Suprapubic skin (tissue), 4 donors: ENCODE measurements at places on chromosomes 16 and 17. TPM values are rescaled to one million over a fixed set of nuclear protein-coding genes. Genes with fewer than 3 reads are reported as not detected.

Gene CFAP97D1
- total RNA-seq, result not detected

Gene RBFOX1
- total RNA-seq, result not detected

Gene NPB
- not detected for total RNA-seq

Gene CCDC102A
- total RNA-seq, result 8.4 TPM

Gene TNRC6A
- total RNA-seq, result 50.0 TPM

Gene PABPN1L
- total RNA-seq, result not detected

Gene CYTH1
- total RNA-seq, result 70.5 TPM

Gene GPR139
- total RNA-seq, result not detected

Gene KAT7
- total RNA-seq, result 71.4 TPM

Gene PLD6
- 4.4 TPM for total RNA-seq

Gene KRTAP2-1
- total RNA-seq, result 37.2 TPM

Gene HP
- total RNA-seq, result 170 TPM

GRCh38 chr16:56607109-56607618 is 1.2 kb upstream of the MT2A start:
- peak overlapping the region; percentile 96 for H3K27ac ChIP-seq
- peaks cover 67% of the 10 kb centered on the region for H3K4me1 ChIP-seq
- H3K27me3 ChIP-seq, result no peaks in the 10 kb centered on the region
- H3K36me3 ChIP-seq, result no peaks in the 10 kb centered on the region
- DNase-seq, result peak; percentile 96

DNA sequence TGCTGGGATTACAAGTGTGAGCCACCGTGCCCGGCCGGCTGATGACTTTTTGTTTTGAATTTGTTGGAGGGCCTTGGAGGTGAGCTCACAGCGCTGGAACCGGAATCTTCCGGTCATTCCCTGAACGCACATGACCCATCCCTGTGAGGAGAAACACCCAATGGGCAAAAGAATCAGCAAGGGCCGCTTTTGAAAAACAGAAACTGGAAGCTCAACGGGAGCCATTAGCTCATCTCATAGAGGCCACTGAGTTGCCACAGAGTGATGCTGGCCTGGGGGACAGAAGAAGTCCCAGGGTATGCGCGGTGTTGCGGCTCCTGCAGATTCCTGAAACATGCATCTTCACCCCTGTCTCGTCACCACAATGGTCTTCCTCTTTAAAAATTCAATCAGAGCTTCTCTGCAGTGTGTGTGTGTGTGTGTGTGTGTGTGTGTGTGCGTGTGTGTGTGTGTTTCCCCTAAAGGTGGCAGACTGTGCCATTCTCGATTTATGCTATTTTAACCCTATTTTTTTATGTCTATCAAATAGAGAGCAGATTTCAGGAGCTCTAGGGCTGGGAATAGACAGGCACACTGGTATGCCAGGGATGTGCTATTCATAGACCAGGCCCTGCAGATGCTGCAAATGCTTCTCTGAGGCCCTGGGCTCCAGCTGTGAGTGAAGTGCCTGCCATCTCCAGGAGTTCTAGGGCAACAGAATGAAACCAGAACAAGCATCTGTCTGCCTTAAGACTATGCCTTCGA is 68.3 kb downstream of the MARCHF10 start:
- no peaks in the 10 kb centered on the region for H3K27me3 ChIP-seq
- H3K27ac ChIP-seq, result no peak overlapping the region
- H3K36me3 ChIP-seq, result no peaks in the 10 kb centered on the region
- no peak for DNase-seq

GRCh38 chr16:11162586-11163268 is 93.3 kb downstream of the SOCS1 start:
- no peaks in the 10 kb centered on the region for H3K4me1 ChIP-seq
- no peak overlapping the region for H3K27ac ChIP-seq
- no peak overlapping the region for H3K4me3 ChIP-seq
- H3K27me3 ChIP-seq, result no peaks in the 10 kb centered on the region
- DNase-seq, result no peak

GRCh38 chr16:46822270-46822669 is 8.7 kb downstream of the C16orf87 start:
- no peaks in the 10 kb centered on the region for H3K27me3 ChIP-seq
- DNase-seq, result no peak
- no peaks in the 10 kb centered on the region for H3K4me1 ChIP-seq

DNA sequence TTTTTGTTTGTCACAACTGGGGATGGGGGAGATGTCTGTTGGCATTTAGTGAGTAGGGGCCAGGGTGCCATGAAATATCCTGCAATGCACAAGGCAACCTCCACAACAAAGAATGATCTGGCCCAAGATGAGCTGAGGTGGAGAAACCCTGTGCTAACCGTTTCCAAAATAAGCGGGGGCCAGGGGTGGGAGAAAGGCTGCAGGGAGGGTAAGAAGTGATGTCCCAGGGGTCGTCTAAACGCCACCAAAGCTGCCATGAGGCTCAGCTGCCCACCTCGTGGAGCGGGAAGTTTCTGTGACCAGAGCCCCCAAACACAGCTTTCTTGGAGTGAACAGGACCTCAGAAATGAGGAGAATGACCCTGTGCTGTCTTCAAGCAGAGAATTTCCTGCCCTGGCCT is 76.5 kb upstream of the CDH5 start:
- H3K4me1 ChIP-seq, result no peaks in the 10 kb centered on the region
- peaks cover 3% of the 10 kb centered on the region for H3K27me3 ChIP-seq
- peak; percentile 45 for DNase-seq
- H3K36me3 ChIP-seq, result no peaks in the 10 kb centered on the region

- no peak for DNase-seq
- H3K4me1 ChIP-seq, result no peaks in the 10 kb centered on the region
- no peaks in the 10 kb centered on the region for H3K27me3 ChIP-seq
- no peak overlapping the region for H3K4me3 ChIP-seq
- H3K36me3 ChIP-seq, result no peaks in the 10 kb centered on the region
These were observed 30.3 kb upstream of the TOX3 start for GRCh38 chr16:52577130-52577706.

DNA sequence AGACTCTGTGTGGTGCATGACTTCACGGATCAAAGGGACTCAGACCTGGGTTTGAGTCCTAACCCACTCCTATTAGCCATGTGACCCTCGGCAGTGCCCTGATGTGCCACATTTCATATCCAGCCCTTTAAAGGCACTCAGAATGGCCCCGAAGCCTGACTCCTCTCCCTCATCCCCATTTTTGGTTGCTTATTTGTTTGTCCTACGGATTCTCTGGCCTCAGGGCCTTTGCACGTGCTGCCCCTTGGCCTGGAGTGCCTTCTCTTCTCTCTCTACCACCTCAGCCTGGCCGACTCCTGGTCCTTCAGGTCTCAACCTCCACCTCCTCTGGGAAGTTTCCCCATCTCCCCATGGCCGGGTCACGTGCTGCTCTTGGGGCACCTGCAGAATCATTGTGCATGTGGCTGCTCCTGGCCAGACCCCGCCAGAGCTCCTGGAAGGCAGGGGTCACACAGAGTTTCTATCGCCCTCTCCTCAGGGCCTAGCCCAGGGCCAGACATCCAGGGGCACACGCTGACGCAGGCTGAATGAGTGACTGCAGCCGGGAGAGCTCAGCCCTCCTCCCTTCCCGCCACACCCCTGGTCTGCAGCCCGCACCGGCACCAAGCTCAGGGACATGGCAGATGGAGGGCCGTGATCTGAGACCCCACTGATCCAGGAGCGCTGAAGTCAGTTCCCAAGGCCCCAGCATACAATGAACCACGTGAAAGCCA is 22.0 kb upstream of the CIBAR2 start:
- H3K27me3 ChIP-seq, result no peaks in the 10 kb centered on the region
- no peak for DNase-seq
- no peak overlapping the region for H3K4me3 ChIP-seq
- H3K27ac ChIP-seq, result peak overlapping the region; percentile 11

DNA sequence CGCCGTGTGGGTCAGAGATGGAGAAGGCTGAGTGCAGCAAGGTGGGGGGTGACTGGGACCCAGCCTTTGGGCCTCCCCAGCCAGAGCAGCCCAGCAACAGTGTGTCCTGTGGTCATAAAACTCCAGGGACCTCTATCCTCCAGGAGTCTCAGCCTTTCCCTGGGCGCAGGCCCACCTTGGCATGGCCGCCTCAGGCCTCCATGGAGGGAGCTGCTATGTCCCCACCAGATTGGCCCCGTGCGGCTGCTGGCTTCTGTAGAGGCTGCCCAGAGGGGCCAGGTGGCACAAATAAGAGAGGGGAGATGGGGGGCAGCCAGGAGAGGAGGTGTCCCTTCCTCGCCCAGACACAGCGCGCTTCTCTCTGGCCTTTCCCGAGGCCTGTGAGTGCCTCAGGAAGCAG is 2.6 kb upstream of the SYNGR3 start:
- H3K4me3 ChIP-seq, result no peak overlapping the region
- peaks cover 62% of the 10 kb centered on the region for H3K4me1 ChIP-seq
- H3K27me3 ChIP-seq, result peaks cover 28% of the 10 kb centered on the region
- H3K27ac ChIP-seq, result no peak overlapping the region
- peaks cover 12% of the 10 kb centered on the region for H3K36me3 ChIP-seq

- H3K27me3 ChIP-seq, result peaks cover 70% of the 10 kb centered on the region
- H3K27ac ChIP-seq, result no peak overlapping the region
- no peak overlapping the region for H3K4me3 ChIP-seq
These were observed 15.1 kb downstream of the SOX8 start for GRCh38 chr16:996681-997080.

DNA sequence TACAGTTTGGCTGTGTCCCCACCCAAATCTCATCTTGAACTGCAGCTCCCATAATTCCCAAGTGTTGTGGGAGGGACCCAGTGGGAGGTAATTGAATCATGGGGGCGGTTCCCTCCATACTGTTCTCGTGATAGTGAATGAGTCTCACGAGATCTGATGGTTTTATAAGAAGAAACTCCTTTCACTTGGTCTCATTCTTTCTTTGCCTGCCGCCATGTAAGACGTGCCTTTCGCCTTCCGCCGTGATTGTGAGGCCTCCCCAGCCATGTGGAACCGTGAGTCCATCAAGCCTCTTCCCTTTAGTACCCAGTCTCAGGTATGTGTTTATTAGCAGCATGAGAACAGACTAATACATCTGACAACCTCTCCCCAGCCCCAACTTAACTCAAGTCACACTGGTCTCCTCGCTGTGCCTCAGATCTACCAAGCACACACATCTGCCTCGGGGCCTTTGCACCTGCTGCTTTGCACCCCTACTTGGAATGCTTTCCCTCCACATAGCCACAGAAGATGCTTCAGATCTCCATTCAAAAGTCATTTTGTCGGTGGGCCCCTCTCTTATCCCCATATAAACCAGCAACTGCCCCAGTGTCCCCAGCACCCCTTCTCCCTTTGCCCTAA is 74.4 kb downstream of the RPH3AL start:
- H3K27ac ChIP-seq, result no peak overlapping the region
- H3K36me3 ChIP-seq, result no peaks in the 10 kb centered on the region
- peaks cover 5% of the 10 kb centered on the region for H3K4me1 ChIP-seq
- no peaks in the 10 kb centered on the region for H3K27me3 ChIP-seq
- no peak for DNase-seq

- H3K27ac ChIP-seq, result no peak overlapping the region
- no peak overlapping the region for H3K4me3 ChIP-seq
- no peaks in the 10 kb centered on the region for H3K4me1 ChIP-seq
- no peaks in the 10 kb centered on the region for H3K27me3 ChIP-seq
- DNase-seq, result no peak
These were observed 49.7 kb downstream of the AHSP start for GRCh38 chr16:31577411-31577810.

DNA sequence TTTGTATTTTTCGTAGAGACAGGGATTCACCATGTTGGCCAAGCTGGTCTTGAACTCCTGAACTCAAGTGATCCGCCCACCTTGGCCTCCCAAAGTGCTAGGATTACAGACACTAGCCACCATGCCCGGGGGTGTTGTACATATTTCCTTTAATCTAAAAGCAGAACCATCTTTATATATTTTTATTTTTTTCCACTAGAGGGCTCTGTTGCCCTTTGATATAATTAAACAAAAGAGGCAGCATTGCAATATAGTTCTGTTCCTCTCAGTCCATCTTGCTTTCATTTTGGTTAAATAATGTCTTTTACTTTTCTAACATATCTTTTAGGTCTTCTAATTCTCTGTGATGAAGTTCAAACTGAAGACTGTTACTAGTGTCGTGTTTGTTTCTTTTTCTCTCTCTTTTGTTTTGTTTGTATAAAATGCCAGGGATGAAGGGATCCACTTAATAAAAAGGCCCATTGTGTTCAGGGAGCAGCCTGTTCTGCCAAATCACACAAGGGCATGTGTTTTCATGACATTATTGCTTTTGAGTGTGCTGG is 23.4 kb downstream of the WWOX start:
- H3K36me3 ChIP-seq, result peaks cover 19% of the 10 kb centered on the region
- H3K4me3 ChIP-seq, result no peak overlapping the region
- DNase-seq, result no peak
- no peaks in the 10 kb centered on the region for H3K27me3 ChIP-seq
- H3K4me1 ChIP-seq, result peaks cover 21% of the 10 kb centered on the region

DNA sequence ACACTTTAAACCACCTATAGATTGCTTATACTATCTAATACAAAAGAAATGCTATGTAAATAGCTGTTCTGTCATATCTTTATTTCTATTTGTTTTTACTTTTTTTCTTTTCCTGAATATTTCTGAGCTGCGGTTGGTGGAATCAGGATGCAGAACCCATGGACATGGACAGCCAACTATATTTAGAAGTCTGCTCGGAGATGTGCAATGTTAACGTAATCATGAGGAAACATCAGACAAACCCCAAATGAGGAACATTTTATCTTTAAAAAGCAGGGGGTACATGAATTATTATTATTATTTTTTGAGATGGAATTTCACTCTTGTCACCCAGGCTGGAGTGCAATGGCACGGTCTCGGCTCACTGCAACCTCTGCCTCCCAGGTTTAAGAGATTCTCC is 31.4 kb upstream of the GHDC start:
- H3K4me1 ChIP-seq, result peaks cover 12% of the 10 kb centered on the region
- H3K4me3 ChIP-seq, result no peak overlapping the region
- no peak overlapping the region for H3K27ac ChIP-seq
- no peaks in the 10 kb centered on the region for H3K27me3 ChIP-seq

- peak overlapping the region; percentile 97 for H3K27ac ChIP-seq
- peak overlapping the region; percentile 75 for H3K4me3 ChIP-seq
- no peaks in the 10 kb centered on the region for H3K27me3 ChIP-seq
These were observed 1.1 kb upstream of the FASN start for GRCh38 chr17:82098939-82099763.

GRCh38 chr17:72193391-72194106 is 72.7 kb downstream of the SOX9 start:
- no peaks in the 10 kb centered on the region for H3K36me3 ChIP-seq
- H3K4me1 ChIP-seq, result no peaks in the 10 kb centered on the region
- DNase-seq, result no peak
- no peaks in the 10 kb centered on the region for H3K27me3 ChIP-seq
- no peak overlapping the region for H3K4me3 ChIP-seq

DNA sequence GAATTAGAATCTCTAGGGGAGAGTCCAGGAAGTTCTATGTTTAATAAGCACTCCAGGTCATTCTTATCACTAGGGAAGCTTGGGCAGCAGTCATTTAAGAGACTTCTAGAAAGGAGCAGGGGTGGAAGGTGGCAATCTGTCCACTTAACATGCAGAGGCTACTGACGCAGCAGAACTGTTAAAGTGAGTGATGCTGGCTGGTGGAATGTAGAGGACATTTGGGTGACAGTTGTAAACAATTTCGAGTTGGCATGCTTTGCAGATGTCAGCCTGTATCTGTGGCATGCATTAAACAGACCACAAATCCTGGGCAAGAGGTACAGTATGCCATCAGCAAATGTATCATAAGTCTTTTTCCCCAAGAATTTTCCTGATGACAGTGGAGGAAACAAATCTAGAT is 40.5 kb upstream of the HS3ST3A1 start:
- H3K27ac ChIP-seq, result no peak overlapping the region
- no peak overlapping the region for H3K4me3 ChIP-seq
- DNase-seq, result no peak
- no peaks in the 10 kb centered on the region for H3K36me3 ChIP-seq
- H3K27me3 ChIP-seq, result no peaks in the 10 kb centered on the region
